Colonic mucosa (tissue), 4 donors: ENCODE measurements at places on chromosomes 7 and 10. TPM values are rescaled to one million over a fixed set of nuclear protein-coding genes. Genes with fewer than 3 reads are reported as not detected.

DNA sequence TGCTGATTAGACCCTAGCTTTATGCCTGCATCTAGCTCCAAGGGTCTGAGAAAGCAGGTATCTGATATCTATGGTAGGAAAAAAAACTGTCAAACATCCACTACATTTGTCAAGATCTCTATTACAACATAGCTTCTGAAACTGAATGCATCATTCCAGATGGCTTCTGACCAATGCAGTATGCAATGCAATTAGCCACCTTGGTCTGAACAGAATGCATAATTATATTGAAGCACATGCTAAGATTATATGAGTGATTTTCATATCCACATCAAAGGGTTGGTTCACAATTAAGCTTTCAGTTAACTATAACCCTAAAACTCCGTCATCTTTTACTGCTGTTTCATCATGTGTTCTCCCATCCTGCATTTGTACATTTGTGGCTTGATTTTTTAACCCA lies 271.4 kb downstream of the POLR1F start:
- no peak overlapping the region for H3K27ac ChIP-seq
- no peak overlapping the region for H3K4me3 ChIP-seq
- DNase-seq: no peak
- H3K36me3 ChIP-seq: no peaks in the 10 kb centered on the region
- H3K4me1 ChIP-seq: no peaks in the 10 kb centered on the region

DNA sequence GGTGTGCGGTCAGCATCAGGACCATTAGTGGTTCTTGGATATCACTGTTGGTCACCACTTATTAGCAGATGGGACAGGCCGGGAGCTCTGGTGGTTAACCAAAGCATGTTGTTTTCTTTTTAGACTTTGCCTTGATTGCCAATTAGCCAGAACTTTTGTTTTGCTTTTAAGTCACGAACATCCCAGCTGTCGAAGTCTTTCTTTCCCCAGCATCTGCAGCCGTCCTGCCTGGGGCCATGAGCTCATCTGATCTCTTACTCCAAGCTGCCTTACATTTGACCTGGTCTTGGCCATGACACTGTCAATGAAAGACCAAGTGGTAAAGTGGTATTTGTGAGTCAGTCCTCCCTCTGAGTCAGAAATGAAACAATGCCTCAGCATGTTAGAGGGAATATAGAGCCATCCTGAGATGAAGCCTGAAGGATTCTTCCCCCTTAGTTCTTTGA lies 53.9 kb upstream of the CREB5 start:
- H3K27ac ChIP-seq: no peak overlapping the region
- H3K4me1 ChIP-seq: no peaks in the 10 kb centered on the region
- no peak overlapping the region for H3K4me3 ChIP-seq
- DNase-seq: no peak

- no peaks in the 10 kb centered on the region for H3K36me3 ChIP-seq
- no peaks in the 10 kb centered on the region for H3K4me1 ChIP-seq
- H3K4me3 ChIP-seq: peak overlapping the region; percentile 49
- peak; percentile 75 for DNase-seq
- no peaks in the 10 kb centered on the region for H3K27me3 ChIP-seq
These were observed 1.0 kb downstream of the PRR15 start for GRCh38 chr7:29564496-29565223.

Gene GPR15LG
- 515 TPM for total RNA-seq

Gene DDC
- total RNA-seq: 85.4 TPM
